ENCODE measurements at places on chromosomes 11 and 22. TPM values are rescaled to one million over a fixed set of nuclear protein-coding genes. Genes with fewer than 3 reads are reported as not detected.

DNA sequence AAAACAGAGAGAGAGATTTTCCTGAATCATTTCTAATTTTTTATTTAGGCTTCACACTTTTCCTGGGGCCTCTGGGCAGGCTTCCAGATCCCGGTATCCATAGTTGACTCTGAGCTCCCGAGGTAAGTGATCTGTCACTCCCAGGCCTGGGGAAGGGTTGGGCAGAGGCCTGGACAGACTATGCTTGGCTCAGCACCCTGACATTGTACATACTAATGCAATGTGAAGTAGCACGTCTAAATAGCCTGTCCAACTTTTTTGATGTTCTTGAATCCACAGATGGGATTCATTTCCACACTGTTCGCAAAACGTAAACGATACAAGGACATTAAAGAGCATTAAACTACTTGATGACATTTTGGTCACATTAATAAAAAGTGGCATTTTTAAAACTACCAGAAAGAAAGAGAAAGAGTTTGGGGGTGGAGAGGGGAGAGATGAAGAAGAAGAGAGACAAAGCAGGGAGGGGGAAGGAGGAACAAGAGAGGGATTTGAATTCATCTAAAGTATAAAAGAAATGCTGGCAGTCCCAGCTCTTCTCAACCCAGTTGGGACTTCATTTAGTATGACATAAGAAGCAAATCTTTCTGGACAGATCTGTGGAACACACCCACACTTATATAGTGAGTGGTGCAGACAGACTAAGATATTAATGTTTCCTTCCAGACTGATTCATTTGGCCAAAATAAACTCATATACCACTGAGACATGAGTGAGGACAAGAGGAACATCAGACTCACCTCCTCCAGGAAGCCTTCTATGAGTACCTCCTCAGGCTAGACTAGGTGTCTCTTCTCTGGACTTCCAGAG, 514.2 kb downstream of the SOX6 start:
- DNase-seq, result no peak

The PGR gene
- not detected for total RNA-seq

DNA sequence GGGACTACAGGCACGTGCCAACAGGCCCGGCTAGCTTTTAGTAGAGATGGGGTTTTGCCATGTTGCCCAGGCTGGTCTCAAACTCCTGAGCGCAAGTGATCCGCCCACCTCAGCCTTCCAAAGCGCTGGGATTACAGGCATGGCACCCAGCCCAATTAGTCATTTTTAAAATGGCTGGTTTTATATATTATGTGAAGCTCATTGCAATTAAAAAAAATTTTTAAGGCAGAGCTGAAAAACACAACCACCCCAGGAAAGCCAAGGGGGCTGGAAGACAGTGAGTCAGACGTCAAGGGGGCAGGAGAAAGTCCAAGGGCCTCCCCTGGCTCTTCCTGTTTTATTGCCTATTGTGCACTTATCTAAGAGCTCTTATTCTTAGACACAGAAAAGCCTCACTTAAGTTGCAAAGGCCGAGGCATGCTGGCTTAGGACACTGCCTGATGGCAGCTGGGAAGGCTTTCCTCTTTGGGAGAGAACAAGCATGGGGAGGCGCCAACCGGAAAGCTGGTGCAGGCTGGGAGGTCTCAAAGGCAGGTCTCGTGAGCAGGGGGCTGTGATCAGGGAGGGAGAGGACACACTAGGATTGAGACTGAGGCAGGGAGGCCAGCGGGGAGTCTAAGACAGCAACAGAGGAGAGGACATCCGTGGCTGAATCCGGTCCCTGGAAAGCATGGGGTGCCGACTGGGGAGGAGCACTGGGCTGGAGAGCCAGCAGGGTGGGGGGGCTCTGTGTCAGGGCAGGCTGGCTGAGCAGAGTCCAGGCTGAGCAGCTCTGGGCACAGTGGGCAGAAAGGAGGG, 11.1 kb upstream of the OSM start:
- DNase-seq, result peak; percentile 83

DNA sequence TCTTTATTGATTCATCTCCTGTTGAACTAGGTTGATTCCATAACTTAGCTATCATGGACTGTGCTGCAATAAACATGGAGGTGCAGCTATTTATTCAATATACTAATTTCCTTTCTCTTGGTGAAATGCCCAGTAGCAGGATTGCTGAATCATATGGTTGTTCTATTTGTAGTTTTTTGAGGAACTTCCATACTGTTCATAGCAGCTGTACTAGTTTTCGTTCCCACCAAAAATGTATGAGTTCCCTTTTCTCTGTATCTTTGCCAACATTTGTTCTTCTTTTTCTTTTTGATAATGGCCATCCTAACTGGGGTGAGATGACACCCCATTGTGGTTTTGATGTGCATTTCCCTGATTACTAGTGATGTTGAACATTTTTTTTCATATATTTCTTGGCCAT, 87.2 kb upstream of the NAV2 start:
- no peak for DNase-seq

The VPREB1 gene
- not detected for total RNA-seq

GRCh38 chr11:22392561-22392960, 54.4 kb downstream of the SLC17A6 start:
- DNase-seq, result peak; percentile 60

DNA sequence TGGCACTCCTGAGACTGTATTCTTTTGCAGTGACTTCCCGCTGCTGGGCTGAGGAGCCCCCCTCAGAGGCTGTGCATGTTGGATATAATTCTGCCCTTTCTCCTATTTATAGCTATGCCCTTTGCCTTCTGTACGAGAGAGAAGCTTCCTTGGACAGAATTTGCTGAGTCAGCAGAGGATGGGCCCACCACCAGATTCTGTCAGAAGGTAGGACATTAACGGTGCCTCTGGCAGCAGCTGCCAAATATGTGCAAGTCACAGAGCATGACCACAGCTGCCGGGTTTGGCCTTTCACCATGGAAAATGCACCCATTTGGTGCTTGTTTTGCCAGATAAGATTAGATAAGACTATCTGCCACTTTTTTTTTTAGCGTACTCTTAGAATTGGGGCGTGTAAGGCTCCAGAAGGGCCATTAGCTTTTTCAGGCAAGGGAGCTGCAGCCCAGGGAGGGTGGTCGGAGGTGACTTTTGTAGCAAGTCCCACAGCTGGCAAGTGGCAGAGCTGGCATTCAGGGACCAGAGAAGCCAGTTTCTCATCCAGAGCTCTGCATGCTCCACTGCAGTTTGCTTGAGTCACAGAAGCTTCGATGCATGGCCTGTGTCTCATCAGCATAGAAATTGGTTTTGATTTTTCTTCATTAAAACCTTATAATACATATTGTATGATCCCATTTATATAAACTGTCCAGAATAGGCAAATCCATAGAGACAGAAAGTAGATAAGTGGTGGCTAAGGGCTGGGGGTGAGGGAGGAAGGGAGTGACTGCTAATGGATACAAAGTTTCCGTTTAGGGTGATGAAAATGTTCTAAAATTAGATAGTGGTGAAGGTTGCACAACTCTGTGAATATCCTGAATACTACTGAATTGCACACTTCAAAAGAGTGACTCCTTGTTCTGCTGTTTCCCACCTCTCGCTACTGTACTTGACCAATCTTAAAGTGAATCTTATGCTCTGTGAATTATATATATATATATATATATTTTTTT, 15.8 kb downstream of the UPB1 start:
- DNase-seq, result peak; percentile 41

DNA sequence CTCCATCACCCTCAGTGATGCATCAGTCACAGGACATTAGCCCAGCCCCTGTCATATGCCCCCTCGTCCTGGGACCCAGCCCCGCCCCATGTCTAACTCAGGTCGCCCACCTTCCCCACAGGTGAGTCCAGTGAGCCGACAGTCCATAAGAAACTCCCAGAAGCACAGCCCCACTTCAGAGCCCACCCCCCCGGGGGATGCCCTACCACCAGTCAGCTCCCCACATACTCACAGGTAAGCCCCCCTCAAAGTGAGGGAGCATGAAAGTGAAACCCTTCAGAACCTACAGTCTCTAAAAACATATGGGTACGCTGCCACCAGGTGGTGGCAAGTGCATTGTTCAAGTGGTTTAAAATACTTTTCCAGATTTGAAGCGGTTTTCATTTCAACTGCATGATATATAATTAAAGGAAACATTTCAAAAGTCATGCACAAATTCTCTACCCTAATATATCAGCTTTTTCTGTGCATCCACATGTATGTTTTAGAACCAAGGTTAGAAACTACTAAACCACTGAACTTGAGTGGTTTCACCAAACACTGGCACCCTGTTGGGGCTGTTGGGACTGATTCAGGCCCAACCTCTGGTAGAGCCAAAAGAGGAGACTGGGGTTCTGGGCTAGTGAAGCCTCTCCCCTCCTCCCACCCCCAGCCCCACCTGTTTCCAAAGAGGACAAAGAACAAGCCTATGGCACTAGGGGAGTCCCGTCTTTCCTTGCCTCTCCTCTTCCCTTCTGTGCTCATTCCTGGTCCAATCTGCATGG, 17.3 kb downstream of the EPS8L2 start:
- peak; percentile 67 for DNase-seq

- peak; percentile 40 for DNase-seq
Measured at GRCh38 chr11:99865951-99866350, 821.1 kb upstream of the ARHGAP42 start.

- DNase-seq, result peak; percentile 90
Measured at GRCh38 chr11:31645747-31646146, 136.2 kb downstream of the ELP4 start.

DNA sequence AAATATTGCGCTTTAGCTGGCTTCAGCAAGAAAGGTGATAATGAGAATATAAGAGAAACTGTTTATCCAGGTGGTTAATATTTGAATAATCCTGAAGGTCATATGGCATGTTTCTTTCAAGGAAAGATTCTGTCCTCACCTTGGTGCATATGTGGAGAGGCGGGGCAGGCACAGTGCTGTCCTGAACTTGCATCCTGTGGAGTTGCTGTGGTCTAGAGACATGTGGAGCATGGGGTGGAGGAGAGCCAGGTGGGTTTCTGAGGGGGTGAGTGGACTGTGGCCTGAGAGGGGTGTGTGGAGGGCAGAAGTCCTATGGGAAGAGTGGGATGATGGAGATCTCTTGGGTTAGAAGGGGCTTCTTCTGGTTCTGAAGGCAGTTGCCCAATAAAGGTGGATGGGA, 65.5 kb downstream of the GRIK4 start:
- DNase-seq, result no peak

The INS gene
- total RNA-seq, result not detected

GRCh38 chr11:74487875-74488274, 5.6 kb downstream of the LIPT2 start:
- peak; percentile 12 for DNase-seq

GRCh38 chr22:41528938-41529561, 15.2 kb downstream of the POLR3H start:
- DNase-seq, result no peak

DNA sequence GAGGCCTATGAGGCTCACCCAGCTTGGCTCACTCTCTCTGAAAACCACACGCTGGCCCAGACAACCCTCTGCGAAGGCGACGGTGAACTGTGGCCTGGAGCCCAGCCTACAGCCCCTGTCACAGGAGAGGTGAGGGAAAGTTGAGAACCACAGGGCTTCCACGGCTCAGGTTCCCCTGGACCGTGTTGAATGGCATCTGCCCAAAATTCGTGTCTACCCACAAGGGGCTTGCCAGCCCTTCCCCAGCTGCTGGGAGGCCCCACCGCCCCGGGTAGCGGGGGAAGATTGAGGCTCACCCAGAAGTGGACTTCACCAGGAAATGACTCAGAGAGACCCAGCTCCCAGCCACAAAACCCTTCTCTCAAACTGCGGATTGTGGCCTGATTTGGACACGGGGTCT, 197.1 kb downstream of the CTTN start:
- no peak for DNase-seq

DNA sequence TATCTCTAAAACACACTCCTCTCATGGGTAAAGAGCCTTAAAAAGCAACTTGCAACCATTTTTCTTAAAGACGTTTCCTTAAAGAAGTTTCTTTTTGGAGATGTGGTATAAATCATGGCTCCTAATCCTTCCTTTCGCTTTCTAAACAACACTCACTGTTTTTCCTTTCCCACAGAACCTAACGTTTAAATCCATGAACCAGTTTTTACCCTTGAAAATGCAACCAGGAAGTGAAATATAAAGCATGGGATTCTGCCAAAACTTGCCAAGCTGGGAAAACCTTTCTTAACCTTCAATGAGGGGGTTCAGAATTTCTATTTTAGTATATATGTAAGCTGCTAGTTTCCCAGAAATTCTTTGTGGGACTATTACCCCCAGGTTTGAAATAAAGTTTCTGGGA, 8.6 kb downstream of the PLEKHA7 start:
- no peak for DNase-seq

GRCh38 chr11:313304-313786, 495 bp upstream of the IFITM1 start:
- DNase-seq, result no peak
